Fibroblast of pulmonary artery (primary cell): ENCODE measurements at places on chromosomes 12 and 14.

DNA sequence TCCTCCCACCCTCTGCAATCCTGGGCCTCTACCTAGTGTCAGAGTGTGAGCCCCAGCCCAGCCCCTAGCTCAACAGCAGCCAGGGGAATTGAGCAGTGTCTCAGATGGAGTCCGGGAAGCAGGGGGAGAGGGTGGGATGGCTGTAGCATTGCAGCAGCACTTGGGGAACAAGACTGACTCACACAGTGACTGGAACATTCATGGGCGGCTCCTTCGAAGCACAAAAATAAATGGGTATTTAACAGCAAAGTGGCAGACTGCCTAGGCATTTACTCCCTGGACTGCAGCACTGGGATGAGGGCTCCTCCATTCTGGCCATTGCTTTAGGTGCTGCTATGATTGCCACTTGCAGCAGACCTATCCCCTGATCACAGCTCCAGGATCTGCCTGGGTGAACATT, 46.0 kb upstream of the STK38L start:
- peak; percentile 71 for DNase-seq

DNA sequence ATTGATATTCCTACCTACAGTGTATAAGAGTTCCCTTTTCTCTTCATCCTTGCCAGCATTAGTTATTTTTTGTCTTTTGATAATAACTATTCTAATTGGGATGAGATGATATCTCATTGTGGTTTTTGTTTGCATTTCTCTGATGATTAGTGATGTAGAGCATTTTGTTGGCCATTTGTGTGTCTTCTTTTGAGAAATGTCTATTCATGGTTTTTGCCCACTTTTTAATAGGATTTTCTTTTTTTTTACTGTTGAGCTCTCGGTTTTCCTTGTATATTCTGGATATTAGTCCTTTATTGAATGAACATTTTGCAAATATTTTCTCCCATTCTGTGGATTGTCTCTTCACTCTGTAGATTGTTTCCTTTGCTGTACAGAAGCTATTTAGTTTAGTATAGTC, 79.6 kb upstream of the AMIGO2 start:
- no peak for DNase-seq

DNA sequence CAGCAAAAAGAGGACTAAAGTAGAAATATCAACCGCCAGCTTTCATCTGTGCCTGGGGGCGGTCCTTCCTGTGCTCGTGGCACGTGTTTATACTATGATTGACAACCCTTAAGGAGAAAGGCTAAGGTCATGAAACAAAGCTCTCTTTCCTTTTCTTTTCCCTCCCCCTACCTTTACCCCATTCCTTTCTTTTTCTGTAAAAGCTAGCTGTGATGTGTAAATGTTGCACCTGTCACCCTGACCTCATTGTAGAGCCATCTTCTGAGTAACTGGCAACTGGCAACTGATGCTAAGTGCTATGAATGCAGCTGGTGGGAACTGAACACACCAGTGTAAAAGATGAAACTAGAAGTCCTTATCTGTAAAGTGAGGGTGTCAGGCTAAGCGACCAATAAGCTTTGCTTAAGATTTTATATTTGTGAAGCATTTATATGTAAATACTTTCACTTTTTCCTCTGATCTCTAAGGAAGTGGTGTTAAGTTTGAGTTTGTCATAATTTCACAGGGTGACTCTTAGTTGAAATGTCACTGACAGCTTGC, 102.8 kb upstream of the BCAT1 start:
- DNase-seq, result no peak

DNA sequence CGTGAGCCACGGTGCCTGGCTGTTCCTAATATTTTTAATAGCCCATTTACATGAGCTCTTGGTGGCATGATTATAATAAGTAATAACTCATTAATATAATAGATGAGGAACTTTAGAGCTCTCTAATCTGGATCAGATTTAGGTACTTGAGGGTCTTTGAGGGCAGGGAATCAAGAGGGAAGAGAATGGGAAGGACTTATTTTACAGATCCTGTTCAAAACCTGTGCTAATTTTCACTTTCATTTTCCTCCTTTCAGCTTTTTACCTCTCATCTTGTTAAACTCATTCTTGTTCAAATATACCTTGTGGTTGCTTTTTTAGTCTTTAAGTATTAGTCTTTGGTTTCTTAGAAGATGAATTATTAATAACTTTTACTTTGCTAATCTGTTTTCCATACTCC, 5.6 kb downstream of the NECAP1 start:
- DNase-seq, result no peak

DNA sequence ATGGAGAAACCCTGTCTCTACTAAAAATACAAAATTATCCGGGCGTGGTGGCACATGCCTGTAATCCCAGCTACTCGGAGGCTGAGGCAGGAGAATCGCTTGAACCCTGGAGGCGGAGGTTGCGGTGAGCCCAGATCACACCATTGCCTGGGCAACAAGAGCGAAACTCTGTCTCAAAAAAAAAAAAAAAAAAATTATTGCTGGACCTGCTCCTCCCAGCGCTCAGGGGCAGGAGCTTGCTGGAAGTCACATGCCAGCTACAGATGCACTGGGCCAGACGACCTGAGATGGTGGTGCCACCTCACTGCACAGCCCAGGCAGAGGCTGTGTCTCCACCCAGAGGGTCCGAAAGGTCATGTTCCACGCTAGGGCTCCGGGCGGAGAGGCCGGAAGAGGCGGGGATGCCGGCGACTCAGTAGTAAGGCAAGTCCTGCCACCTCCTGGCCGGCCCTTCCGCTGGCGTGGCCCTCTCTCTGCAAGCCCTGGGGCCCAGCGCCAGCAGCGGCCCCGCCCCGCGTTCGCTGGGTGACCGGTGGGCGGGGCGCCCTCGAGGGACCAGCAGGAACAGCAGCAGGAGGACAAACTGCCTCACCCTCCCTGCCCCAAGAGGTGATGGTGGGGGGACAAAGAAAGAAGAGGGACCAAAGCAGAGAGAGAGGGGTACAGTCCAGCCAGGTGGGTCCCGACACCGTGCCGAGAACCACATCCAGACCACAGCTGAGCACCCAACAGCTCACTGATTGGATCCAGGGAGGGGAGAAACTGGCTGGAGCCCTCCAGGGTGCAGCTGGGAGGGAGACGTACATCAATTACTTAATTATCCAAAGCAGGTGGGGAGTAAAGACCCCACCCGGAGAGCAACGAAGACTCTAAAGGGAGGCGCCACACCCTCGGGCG, 3.6 kb upstream of the RHOF start:
- peak; percentile 80 for DNase-seq

- DNase-seq, result no peak
Measured at GRCh38 chr12:3190101-3190500, 112.9 kb downstream of the TSPAN9 start.

GRCh38 chr14:57640036-57640435, 146.4 kb upstream of the CCDC198 start:
- no peak for DNase-seq

DNA sequence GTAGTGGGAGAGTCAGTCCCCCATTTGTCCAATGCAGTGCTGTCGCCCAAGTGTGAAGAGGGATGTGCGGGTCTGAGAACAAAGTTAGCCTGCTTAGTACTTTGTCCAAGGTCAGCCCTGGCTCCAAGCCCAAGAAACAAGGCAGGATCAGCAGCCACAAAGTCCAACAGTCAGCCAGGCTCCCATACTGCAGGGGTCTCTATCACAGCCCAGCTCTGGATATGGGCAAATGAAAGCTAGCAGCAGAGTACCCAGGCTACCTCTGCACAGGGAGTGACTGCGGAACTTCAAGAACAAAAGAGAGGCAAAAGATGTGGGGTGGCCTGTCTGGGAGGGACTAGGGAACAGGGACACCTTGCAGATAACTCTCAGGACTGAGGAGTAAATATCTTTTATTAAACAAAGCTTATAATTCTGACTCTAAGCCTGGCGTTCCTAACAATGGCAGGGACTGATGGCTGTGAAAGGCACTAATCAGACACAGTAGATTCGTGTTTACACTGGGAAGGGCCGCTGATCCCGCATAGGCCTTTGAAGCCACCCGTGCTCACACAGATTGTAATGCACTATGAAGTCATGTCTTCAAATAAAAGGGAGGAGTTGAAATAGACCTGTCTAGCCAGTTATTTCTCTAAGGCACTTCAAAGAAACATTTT, 91.0 kb upstream of the EEA1 start:
- no peak for DNase-seq

- DNase-seq, result no peak
Measured at GRCh38 chr12:78385541-78385940, 479.0 kb upstream of the SYT1 start.

- DNase-seq, result no peak
Measured at GRCh38 chr14:74879427-74880182, 2.1 kb upstream of the DLST start.

- peak; percentile 60 for DNase-seq
Measured at GRCh38 chr12:6532927-6533652, 1.2 kb upstream of the GAPDH start.

DNA sequence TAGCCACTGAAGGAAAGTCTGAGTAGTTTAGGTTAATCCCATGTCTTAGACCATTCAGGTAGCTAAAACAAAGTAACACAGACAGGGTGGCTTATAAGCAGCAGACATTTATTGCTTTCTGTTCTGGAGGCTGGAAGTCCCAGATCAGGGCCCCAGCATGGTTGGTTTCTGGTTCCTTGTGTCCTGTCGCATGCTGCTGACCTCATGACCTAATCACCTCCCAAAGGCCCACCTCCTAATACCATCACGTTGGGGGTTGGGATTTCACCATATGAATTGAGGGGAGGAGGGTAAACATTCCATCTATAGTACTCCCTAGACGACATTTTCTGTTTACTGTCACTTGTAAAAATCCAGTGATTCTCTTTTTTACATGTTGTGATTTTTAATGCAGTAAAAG, 148.6 kb downstream of the FBXL14 start:
- no peak for DNase-seq

DNA sequence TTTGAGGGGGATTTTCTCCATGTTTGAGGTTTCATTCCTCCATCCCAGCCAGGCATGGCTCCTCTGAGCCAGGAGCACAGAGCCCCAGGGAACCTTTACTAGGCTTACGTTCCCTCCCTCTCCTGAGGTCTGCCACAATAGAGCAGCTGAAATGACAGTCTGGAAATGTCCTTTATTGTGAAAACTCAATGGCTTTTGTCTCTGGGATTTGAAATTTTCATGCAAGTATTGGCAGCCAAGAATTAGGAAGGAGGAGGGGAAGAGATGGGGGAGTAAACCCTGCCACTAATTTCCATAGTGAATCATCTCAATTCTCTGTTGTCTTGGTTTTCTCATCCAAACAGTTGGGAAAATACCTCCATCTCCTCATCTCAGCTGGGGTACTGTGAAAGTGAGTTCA, 2.6 kb upstream of the PLEKHG3 start:
- DNase-seq, result no peak

DNA sequence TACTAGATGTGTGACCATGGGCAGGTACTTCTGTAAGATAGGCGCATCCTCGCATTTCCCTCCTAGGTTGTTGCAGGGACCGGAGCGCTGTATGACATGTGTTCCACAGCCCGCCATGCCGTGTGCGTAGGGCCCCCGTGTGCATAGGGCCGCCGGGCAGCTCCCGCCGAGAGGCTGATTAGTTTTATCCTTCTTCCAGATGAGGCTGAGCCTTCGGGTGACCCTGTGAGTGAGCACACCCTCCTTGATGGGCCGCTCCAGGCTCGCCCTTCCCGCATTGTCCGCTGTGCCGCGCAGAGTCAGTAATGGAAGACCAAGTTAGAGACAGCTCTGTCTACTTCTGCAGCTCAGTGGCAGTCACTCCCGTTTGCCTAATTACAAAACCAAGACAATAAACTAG, 72.9 kb upstream of the DYNC1H1 start:
- no peak for DNase-seq

DNA sequence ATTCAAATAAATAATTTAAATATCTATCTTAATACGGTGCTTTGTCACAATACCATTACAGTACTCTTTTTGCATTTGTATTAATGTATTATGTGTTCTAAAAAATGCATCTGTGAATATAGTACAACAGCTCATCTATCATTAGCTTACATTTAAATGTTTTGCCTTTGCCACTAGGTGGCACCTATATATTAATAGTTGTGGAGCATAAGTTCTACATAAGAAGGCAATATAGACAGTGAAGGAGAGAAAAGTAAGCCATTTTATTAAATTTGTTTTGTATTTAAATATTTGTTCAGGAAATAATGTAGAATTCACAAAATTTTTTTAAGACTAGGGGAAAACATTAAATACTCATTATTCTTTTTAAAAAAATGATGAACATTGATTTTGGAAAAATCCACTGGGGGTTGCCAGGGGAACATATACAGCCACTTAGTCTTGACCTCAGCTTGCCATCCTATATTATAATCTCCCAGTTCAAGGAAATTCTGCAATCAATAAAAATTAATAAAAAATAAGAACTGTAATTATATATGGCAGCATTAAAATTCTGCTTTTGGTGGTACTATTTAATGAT, 9.8 kb downstream of the CCER1 start:
- peak; percentile 59 for DNase-seq

- no peak for DNase-seq
Measured at GRCh38 chr12:79766705-79767464, 76.1 kb upstream of the PAWR start.

GRCh38 chr12:94157981-94158411, 9.6 kb downstream of the PLXNC1 start:
- DNase-seq, result no peak

- no peak for DNase-seq
Measured at GRCh38 chr12:121943926-121944325, 25.5 kb downstream of the CFAP251 start.

- no peak for DNase-seq
Measured at GRCh38 chr12:21580748-21581516, 23.7 kb downstream of the GYS2 start.

DNA sequence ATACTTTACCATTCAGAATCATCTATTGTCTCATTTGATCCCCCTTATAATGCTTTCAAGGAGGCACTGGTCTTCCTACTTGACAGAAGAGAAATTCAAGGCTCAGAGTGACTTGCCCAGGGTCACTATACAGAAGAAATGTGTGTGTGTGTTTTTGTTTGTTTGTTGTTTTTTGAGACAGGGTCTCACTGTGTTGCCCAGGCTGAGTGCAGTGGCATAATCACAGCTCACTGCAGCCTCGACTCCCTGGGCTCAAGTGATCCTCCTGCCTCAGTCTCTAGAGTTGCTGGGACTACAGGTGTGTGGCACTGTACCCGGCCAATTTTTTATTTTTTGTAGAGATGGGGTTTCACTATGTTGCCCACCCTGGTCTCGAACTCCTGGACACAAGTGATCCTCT, 22.9 kb downstream of the IRF2BPL start:
- DNase-seq, result no peak

DNA sequence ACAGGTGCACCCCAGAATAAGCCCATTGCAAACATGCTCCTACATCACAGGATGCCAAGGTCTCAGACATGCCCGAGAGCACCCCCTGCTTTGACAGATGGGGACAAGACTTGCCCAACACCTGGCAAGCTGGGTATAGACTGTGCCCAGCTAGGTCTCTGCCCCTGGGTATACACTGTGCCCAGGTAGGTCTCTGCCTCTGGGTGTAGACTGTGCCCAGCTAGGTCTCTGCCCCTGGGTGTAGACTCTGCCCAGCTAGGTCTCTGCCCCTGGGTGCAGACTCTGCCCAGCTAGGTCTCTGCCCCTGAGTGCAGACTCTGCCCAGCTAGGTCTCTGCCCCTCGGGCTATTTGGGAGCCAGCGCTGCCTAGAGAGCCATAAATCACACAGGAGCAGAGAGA, 85.9 kb downstream of the CCDC88C start:
- no peak for DNase-seq
